ENCODE measurements at places on chromosomes 3 and 15.

GRCh38 chr15:72599855-72600464, 54.5 kb upstream of the GOLGA6B start:
- no peak for DNase-seq

- DNase-seq, result no peak
These were observed 177.9 kb downstream of the TLE3 start for GRCh38 chr15:69919816-69920215.

DNA sequence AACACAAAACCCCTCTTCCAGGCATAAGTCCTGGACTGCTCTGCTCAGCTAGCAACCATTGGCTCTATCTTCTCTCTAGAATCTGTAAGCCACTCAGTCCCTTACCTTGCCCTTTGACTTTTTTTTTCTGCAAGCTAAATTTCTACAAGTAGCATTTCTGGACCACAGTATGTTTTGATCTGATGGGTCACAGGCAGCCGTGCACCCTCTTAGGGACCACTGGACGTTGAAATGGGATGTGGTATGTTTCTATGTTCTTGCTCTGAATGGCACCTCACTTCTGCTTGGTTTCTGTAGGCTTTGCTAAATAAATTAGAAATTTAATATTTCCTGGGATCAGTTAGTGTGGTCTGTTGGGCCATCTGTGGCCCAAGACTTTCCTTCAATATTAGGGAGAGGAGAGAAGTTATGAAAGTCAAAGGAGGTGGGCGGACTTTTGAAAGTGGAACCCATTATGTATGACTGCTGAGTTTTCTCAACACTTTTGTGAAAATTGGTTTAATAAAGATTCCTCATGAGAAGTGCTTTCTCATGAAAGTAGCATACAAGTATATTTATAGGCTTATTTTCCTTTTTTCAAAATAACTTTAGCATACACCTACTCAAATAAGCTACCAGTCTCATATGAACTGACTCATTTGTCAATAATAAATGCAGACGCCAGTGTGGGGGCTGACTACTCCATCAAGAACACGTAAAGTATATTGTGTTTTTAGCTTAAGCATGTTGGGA, 18.4 kb upstream of the TIPARP start:
- no peak for DNase-seq

DNA sequence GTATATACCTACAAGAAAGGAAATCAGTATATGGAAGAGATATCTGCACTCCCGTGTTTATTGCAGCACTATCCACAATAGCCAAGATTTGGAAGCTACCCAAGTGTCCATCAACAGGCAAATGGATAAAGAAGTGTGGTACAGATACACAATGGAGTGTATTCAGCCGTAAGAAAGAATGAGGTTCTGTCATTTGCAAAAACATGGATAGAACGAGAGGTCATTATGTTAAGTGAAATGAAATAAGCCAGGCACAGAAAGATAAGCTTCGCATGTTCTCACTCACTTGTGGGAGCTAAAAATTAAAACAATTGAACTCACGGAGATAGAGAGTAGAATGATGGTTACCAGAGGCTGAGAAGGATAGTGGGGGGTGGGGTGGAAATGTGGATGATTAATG, 53.1 kb downstream of the FAM81A start:
- no peak for DNase-seq

- no peak for DNase-seq
These were observed 370.5 kb upstream of the WNT5A start for GRCh38 chr3:55857633-55858032.

GRCh38 chr15:48145923-48146322, 25.1 kb downstream of the SLC24A5 start:
- no peak for DNase-seq

DNA sequence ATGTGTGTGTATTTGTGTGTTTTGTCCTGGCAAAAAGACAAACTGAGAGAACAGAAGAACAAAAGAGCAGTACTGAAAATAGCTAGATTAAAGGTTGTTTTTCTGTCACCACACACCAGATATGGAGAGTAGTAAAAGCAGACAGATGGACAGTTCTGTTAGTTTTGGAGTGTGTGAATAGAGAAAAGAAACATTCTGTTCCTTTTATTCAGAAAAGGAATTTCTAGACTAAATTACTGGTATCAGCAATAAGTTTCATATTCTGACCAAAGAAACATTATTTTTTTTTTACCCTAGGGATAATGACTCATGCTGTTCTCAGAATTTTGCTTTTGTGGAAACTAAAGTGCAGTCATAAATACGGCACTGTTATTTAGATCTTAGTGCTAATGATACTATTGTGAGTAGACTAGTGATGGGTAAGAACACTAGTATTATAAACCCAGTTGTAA, 32.9 kb downstream of the PIK3CA start:
- no peak for DNase-seq

Data from stimulated activated CD8-positive, alpha-beta memory T cell treated with anti-CD3 and anti-CD28 coated beads, Interleukin-12 subunit alpha, Interleukin-12 subunit beta, amount 100 ng/mL, for 4 hours (primary cell).